Pons (tissue), 1 donor: ENCODE measurements at places on chromosomes 5 and 9.

DNA sequence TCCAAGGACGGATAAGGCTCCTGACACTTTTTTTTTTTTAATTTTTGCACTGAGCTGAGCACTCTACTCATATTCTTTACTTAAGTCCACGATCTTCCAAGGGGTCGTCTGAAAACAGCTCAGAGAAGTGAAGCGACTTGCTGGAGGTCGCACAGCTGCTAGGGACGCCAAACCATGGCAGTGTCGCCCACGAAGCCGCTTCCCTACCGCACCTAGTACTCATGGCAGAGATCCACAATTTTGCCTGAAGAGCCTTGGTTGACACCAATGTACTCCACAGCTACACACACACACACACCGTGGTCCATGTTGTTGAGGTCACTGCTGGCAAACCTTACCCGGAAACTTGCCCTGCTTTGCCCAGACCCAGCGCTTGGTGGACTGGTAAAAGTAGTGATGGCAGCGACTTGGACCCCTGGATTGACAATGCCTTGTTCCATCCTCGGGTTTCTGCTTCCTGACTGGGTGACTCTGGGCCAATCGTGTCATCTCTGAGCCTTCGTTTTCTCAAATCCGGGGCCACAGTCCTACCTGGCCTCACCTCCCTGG lies 521 bp upstream of the SLIT3 start:
- no peak for DNase-seq

GRCh38 chr5:160311491-160312133 lies 752 bp downstream of the CCNJL start:
- DNase-seq: no peak

DNA sequence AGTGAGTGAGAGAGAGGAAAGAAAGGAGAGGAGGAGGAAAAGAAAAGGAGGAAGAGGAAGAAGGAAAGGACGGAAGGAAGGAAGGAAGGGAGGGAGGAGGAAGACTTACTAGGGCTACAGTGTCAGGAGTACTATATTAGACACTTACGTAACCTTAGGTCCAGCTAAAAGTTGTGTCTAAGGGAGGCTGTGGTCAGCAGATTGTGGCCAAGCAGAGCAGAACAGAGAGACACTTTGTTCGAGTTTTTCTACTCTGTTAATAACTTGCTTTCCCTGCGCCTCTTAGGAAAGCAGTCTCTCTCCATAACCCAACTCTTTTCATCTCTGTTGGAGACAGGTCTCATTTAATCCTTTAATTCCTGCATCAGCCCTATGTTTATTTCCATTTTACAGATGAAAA lies 138.9 kb downstream of the KCNN2 start:
- no peak for DNase-seq

GRCh38 chr5:147509710-147510651 lies at the start of gene DPYSL3:
DPYSL3 (minus strand) TSS chr5:147510068; CDS start chr5:147509858, 210 bp downstream.
- DNase-seq: peak; percentile 32

DNA sequence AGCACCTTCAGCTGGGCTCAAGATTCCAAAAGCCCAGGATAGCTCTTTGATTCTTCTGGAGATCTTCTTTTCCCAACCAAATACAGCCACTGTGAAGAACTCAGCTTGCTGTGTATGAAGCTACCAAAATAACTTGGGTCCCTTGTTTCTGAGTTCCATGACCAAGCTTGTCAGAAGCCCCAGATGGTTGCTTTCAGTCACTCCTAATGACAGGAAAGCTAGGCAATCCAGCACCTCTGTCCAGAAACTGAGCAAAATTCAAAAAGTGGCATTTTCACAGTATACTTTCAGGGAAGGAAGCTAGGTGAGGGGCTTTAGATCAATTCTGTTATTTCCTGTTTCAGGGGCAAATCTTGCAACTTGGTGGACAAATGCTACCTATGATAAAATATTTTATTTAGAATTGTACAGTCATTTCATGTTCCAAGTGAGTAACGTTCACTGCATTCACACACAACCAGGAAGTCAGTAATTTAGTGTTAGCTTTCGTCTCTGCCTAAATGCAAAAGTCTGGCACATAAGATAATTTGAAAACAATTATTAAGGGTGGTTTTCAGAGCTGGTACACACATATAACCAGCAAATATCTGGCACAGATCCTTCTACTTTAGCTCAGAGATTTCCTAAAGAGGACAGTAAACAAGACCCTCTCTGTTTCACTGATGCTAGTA lies 330.1 kb downstream of the GLIS3 start:
- no peak for DNase-seq

- no peak for DNase-seq
These were observed 246.1 kb upstream of the ANKH start for GRCh38 chr5:15117688-15118087.

- DNase-seq: no peak
These were observed 98.8 kb upstream of the NR4A3 start for GRCh38 chr9:99722877-99723276.

DNA sequence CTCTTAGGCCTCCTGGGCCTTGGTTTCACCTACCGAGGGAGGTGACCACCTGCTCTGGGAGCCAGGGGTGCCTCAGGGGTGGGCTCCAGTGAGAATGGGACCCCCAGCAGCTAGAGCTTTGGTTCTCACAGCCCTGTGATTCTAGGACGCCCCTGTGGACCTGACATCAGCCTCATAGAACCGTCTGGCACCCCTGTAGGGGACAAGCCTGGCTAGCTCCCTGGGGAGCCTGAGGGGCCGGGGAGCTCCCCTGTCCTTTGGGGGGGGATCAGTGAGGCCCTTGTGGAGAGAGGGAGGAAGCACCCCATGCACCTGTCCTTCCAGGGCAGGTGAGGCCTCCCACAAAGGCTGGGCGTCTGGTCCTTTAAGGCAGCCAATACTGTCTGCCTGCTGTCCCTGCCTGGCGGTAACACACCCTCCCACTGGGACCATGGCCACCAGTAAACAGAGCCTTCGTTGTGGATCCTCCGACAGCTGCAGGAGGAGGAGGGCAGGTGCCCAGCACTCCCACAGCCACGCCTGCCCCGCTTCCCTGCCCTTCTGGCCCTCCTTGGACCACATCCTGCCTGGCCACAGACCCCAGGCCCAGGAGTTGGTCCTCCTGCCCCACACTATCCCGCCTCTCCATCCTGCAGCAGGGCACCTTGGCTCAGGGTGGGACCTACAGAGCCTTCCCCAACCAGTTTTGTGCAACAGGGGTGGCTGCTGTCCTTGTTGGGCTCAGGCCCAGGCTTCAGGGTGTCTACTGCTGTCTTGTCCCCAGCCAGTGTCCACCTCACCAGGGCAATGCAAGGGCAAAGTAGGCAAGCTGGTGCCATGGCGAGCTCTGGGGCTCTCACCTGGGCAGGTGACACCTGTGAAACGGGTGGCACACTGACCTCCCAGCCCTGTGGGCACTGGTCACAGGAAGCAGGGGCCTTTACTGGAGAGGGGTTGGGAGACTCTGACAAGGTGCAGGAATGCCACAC lies 3.0 kb upstream of the TUBB4B start:
- DNase-seq: peak; percentile 93

DNA sequence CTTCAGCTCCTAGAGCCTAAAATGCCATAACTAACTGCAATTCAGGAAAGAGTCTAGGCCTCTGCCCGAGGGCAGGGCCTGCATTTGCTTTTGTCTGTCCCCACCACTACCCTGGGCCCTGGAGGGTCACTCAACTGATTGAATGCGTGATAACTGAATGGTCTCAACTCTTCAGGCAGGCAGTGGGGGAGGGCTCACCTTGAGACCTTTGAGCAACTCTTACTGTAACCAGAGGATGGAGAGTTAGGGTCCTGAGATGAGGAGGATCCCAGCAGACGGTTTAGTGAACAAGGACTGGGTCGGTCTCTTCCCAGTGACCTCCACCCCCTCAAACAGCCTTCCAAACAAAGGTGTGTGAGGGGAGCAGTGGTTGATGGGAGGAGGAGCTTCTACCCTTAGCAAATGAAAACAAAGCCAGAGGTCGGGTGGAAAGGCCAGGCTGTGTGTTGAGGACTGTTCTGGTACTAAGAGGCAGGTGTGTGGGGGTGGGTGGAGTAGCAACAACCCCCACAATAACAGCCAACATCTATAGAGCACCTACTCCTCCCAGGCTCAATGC lies 59.4 kb downstream of the CXXC5 start:
- DNase-seq: no peak

- no peak for DNase-seq
These were observed 391.2 kb downstream of the HINT1 start for GRCh38 chr5:130773813-130774212.

DNA sequence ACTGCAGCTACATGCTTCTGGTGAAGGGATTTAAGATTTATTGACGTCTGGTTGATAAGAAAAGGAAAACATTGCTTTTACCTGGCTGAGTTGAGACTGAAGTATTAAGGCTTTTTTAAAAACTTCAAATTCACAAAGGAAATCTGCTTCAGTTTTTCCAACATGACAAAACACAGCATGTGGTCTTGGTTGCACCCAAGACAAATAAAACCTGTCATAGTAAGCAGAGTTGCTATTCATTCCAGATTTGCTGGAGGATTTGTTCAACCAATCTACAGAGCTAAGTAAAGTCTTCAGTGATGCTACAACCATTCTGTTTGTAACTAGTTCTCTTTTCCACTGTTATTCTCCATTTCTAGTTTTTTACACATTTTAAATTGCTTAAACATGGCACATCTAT lies 11.3 kb downstream of the C5orf63 start:
- no peak for DNase-seq

- DNase-seq: no peak
These were observed 240.5 kb upstream of the CCNH start for GRCh38 chr5:87653242-87653641.

DNA sequence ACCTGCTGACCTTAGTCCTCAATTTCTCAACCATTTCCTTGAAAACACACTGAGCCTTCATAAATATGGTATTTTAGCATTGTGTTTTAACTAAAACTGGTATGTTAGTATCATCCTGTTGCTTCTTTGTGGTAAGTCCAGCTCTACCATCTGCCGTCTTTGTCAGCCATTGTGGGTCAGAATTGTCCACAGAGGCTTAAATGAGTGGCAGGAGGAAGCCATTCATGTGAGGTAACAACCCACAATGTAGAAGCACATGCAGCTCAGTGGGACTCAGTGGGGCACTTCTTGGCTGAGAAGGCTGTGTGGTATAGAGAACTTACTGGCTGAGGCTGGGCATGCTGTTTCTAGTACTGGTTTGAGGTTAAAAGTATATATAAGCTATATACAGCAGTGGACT lies 149.2 kb upstream of the NR3C1 start:
- no peak for DNase-seq

DNA sequence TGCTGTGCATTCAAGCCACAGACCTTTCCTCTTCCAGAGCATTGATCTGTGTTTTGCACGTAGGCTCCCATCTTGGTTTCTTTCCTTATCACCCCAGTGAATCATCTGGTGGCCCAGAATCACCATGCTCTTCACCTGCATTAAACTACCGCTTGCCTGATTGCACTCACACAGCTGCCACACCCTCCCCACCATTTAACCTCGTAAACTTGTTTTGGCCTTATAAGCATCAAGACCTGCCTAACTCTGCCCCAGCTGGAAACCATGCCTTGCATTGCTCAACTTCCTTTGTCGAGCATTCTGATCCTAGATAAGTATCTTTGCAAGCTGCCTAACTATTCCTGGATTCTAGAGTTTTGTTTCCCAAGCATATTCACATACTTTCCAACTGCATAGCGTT lies 369.6 kb upstream of the SEMA6A start:
- no peak for DNase-seq

DNA sequence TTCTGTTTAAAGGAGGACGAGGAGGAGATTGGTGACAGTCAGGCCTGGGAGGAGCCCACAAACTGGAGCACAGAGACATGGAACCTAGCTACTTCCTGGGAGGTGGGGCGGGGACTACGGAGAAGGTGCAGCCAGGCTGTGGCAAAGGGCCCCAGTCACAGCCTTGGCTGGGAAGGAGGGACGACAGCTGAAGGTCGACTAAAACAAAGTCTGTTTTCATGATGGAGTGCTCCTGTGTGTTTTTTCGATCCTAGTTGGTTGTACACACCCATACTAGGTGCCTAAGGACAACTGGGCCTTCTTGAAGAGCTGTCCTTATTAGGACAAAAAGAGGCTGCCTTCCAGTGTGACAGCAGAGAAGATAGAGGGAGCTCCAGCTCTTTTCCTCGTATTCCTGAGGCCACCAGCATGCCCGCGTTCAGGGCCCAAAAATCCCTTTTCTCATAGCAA lies 2.9 kb downstream of the CCDC107 start:
- peak; percentile 62 for DNase-seq

DNA sequence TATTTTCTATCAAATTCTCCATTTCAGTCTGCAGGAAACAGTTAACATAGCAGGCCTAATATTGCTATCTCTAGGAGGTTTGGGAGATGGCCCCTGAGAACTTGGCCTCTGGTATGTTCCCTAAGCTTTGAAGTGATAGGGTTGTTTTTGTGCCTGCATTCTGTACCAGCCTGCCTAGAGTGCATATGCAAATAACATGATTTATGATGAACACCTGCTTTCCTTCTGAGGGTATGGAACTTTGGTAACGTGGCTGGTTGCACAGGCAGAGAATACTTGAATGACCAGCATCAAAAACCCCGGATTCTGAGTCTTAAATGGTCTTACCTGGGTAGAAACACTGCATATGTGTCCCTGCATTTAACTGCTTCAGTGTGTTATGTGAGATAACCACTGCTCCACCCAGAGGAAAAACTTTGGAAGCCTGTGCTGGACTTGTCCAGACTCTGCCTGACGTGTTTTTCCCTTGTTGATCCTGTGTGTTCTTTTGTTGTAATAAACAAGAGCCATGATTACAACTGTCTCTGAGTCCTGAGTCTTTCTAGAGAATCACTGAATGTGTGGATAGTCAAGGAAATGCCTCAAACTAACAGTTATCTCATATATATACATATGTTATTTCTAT lies 111.3 kb upstream of the ABCA1 start:
- DNase-seq: no peak

DNA sequence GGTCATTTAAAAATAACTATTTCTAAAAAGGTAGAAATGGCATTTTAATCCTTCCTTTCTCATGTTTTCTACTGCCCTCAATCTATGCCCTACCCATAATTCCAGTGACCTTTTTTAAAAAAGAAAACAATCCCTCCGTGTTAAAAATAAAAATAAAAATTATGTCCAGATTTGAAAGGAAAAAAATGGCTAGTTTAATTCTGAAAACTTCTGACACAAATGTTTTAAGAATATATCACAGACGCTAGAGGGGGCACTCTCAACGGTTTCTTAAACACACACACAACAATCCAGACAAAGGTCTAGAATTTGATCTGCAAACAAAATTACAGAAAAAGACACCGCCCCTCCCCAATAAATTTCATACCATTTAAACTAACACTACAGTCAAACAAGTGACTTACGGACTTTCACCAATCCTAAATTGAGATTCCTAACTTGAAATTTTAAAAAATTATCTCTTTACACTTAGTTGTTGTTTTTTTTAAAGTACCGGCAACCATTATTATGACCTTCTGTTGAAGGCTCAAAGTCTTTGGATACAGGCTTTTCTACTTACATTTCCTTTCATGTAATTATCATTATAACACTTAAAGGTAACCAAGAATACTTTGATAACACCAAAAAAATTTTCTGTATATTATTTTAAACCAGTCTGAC lies 38.2 kb downstream of the CLINT1 start:
- peak; percentile 34 for DNase-seq

GRCh38 chr5:150172556-150172955 lies 6.0 kb downstream of the CDX1 start:
- DNase-seq: no peak

- DNase-seq: no peak
These were observed 125.2 kb downstream of the SEMA6A start for GRCh38 chr5:116449458-116449857.
